ENCODE measurements at places on chromosomes 2 and 18. TPM values are rescaled to one million over a fixed set of nuclear protein-coding genes. Genes with fewer than 3 reads are reported as not detected.

Gene CHRND
- polyA plus RNA-seq: not detected

Gene SETBP1
- 3.5 TPM for polyA plus RNA-seq

Gene NT5C1B
- 0.63 TPM for polyA plus RNA-seq

Gene FAM237A
- polyA plus RNA-seq: not detected

Gene ERCC3
- 12.4 TPM for polyA plus RNA-seq

Gene CAPG
- polyA plus RNA-seq: 6.3 TPM

Gene FKBP1B
- polyA plus RNA-seq: 15.3 TPM

Gene PLCL1
- 0.08 TPM for polyA plus RNA-seq

Gene EFHD1
- 28.5 TPM for polyA plus RNA-seq

Gene CPO
- 0.31 TPM for polyA plus RNA-seq

Gene KYNU
- 33.4 TPM for polyA plus RNA-seq

Gene ELOA2
- not detected for polyA plus RNA-seq

Gene POTEJ
- polyA plus RNA-seq: not detected

Gene DQX1
- not detected for polyA plus RNA-seq

Gene TSHZ1
- 5.6 TPM for polyA plus RNA-seq

Gene KCNF1
- not detected for polyA plus RNA-seq

Gene CYRIA
- polyA plus RNA-seq: 1.3 TPM

Gene CYTIP
- 1.8 TPM for polyA plus RNA-seq

Gene DSG1
- polyA plus RNA-seq: 0.69 TPM

Gene PROKR1
- polyA plus RNA-seq: 0.02 TPM

Gene SALL3
- not detected for polyA plus RNA-seq

Gene CD207
- not detected for polyA plus RNA-seq
